ENCODE measurements at places on chromosomes 16 and 17. TPM values are rescaled to one million over a fixed set of nuclear protein-coding genes. Genes with fewer than 3 reads are reported as not detected.

ANKRD40CL gene
- total RNA-seq: not detected

GRB7 gene
- 0.51 TPM for total RNA-seq

LGALS9B gene
- total RNA-seq: 1.7 TPM

CBLN1 gene
- total RNA-seq: not detected

KRT32 gene
- total RNA-seq: not detected
